ENCODE measurements at places on chromosomes 5 and 9.

DNA sequence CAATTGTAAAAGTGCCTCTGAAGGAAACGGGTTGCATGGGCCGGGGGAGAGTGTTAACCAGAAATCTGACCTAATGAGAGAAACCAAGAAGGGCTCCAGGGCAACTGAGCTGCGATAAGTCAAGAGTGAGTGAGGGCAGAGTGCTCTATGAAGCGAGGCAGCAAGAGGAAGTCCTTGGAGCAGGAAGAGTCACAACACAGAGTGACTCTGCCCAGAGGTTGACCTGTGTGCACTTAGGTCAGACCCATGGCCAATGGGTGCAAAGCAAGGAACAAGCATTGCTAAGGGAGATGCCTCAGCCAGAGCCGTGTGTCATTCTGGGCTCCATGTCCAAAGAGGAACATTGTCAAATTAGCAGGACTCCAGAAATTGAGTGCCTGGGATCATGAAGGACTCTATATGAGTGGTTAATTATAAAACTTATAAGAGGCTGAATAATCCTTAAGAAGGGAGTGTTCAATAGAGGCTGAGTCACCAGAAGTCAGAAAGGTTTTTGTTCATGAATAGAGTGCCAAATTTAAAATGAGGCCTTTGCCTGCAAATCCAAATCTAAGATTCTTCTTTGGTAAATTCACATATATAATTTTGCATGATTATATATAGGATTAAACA is 438.5 kb downstream of the MED10 start:
- DNase-seq: no peak

DNA sequence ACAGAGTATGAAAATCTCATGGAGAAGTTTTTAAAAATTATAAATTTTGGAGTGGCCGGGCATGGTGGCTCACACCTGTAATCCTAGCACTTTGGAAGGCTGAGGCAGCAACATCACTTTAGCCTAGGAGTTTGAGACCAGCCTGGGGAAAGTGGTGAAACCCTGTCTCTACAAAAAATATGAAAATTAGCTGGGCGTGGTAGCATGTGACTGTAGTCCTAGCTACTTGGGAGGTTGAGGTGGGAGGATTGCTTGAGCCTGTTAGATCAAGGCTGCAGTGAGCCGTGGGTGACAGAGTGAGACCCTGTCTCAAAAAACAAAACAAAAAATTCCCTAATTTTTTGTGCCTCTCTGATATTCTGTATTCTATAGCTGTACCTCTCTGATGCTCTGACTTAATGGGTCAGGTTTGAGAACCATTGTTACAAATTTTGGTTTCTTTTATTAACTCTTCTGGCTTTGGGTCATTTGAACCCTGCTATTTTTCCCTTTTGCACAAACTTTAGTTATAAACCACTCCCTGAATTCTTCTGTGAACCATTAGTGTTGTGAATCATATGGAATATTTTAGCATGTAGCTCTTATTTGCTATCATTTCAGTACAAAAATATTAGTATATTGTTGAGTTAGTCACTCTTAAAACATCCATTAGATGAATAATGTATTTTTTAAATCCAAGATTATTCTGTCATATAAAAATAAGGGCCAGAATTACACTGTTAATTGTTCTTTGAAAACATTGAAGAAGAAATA is 51.0 kb downstream of the FER start:
- DNase-seq: no peak

GRCh38 chr9:131876486-131876885 is 136.6 kb upstream of the RAPGEF1 start:
- DNase-seq: no peak

- no peak for DNase-seq
Observed at GRCh38 chr9:124105266-124105665, 93.7 kb downstream of the LHX2 start.

DNA sequence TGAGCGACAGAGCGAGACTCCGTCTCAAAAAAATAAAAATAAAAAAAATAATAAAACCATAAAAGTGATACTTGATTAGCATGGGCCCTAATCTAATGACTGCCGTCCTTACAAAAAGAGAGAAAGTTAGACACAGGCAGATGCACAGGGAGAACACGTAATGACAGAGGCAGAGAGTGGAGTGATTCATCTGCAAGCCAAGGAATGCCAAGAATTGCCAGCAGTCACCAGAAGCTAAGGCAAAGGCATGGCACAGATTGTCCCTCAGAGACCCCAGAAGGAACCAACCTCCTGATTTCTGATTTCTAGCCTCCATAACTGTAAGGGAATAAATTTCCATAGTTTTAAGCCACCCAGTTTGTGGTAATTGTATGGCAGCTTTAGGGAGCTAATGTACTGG is 79.6 kb upstream of the FREM1 start:
- DNase-seq: no peak

DNA sequence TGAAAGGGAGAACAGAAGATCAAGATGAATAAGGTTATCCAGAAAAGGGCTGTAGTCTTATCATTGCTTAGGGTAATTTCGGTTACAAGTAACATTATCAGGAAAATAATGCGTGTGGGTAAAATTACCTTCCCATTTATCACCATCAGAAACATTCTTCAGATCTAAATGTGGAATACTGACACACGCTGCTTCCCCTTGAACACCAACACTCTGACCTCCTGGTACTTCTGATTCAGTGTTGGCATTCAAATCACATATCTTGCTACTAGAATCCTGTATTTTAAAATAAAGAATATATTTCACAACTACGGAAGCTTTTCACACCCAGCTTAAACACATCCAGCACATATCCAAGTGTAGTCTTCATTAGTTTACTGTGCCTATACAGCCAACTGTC is 70.2 kb downstream of the PKD2L2 start:
- DNase-seq: no peak

DNA sequence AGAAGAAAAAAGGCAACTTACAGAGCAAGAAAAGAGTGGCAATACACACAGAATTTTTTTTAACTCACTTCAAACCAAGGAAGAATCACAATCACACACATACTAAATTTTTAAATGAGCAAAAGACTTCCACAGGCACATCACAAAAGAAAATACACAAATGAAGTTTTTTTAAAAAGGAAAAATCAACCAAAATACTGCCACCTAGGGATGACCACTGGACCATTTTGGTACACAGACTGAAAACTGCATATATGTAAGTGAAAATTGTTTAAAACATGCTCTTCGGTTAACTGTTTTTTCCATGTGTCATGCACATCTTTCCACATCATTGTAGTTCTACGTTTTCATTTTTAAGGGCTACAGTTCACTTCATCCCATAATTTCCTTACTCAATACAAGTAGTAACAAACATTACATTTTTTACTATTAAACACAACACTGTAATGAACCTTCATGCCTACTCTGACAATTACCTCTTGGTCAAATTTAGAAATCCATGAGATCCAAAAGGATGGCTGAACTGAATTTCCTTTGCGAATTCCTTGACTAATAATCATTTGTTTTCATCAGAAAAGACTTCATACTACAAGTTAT is 79.0 kb downstream of the FBXW11 start:
- no peak for DNase-seq

- no peak for DNase-seq
Observed at GRCh38 chr5:73969195-73970036, 343.4 kb downstream of the ARHGEF28 start.

GRCh38 chr5:106269252-106269843 is 1401.4 kb downstream of the EFNA5 start:
- no peak for DNase-seq

- DNase-seq: no peak
Observed at GRCh38 chr5:64632251-64632650, 58.1 kb upstream of the SHISAL2B start.

DNA sequence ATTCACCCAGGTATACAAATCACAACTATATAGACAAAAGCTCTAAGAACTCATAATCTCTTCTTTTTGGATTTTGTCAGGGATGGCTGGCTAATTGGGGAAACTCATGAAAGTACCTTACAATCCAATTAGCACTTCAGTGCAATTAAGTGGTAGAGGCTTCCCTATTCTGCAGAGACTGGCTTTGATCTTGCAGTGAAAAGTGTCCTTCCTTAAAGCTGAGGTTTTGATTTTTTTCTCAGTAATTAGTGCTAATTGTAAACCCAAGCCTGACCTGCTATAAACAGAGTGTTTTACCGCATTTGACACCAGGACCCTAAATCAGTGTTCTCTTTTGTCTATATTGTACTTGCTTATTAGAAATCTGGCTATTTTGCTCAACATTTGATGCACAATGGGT is 294.0 kb upstream of the EFNA5 start:
- no peak for DNase-seq

- DNase-seq: no peak
Observed at GRCh38 chr5:135598691-135599395, 20.1 kb upstream of the CXCL14 start.

GRCh38 chr5:56574778-56575177 is 240.6 kb upstream of the MAP3K1 start:
- no peak for DNase-seq

- DNase-seq: no peak
Observed at GRCh38 chr9:13113751-13114150, 165.7 kb downstream of the MPDZ start.

DNA sequence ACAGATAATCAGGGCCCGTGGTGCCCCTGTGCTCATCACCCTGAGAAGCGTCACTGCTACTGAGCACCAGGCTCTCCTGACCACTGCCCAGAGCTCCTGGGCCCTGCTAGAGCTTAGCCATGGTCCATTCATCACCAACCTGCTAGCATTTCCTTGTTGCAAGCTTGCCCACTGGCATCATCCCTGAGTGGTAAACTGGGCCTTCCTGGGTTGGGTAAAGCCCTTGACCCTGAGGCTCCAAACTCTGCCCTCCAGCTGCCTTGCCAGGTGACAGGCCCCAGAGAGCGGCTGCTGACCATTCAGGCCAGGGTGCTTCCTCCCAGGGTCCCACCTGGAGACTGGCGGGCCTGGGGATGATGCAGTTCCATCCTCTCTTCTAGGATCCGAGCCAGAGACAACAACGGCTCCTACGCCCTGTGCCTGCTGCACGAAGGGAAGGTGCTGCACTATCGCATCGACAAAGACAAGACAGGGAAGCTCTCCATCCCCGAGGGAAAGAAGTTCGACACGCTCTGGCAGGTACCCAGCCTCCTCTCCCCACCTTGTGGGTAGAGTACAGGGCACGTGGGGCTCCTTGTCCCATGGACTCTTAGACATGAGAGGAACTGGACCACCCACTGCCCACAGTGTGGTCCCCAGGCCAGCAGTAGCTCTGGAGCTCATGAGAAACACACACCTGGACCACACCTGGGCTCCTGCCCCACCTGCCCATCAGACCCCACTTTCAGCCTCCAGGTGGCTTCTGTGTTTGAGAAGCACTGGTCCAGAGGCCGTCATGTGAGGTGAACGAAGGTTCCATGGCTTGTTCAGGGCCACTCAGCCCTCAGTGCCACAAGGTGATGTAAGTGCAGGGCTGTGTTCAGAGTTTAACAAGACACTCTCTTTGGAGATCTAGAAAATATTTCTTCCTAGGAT is 60.5 kb downstream of the SYK start:
- DNase-seq: no peak

GRCh38 chr5:111472579-111472978 is 39.8 kb downstream of the STARD4 start:
- DNase-seq: no peak

- no peak for DNase-seq
Observed at GRCh38 chr9:134007150-134007549, 15.0 kb upstream of the VAV2 start.

DNA sequence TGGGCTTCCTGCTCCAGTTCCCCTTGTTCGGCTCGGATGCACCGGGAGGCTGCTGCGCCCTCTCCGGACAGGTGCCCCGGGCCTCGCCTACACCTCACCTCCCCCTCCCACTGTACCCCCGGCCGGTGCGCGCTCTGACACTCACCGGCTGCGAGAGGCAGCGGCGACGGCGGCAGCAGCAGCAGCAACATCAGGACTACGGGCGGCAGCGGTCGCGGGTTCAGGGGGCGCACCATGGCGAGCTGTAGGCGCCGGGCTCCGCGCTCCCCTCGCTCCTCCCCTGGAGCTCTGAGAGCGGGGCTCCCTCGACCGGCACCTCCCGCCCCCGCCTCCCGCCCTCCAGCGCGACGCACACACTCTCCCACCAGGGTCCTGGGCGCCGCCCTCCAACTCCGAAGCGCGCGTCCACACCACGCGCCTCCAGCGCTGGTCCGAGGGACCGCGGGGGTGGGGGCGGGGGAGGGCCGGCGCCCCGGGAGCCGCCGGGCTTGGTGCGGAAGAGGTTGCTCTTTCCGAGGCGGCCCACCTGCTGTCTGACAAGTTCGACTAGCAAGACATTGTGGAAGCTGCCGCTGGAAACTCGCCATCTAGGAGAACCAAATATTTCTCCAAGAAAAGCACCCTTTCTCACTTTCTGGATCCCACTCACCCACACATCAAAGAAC is at the start of gene GFRA3:
Gene GFRA3, minus strand, starts transcription at position 433 of the 665 bp plus-strand sequence. Its CDS starts 197 bp downstream, at position 236.
- DNase-seq: no peak

DNA sequence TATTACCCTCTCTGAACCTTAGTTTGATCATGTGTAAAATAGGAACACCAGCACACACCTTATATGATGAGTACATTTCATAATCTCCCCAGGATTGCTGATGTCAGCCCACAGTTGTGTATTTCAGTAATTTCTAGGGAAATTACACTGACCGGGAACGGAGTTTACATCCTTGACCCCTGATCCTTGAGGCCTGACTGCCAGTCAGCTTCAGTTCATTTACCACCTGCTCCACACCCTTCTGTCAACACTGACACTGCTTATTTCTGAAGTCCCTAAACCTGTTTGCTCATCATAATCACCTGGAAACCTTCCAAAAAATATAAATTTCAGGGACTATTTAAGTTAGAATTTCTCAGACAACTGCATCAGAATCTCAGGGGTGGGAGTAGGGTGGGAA is 55.3 kb downstream of the ZNF622 start:
- no peak for DNase-seq

GRCh38 chr5:163759000-163759704 is 253.7 kb downstream of the MAT2B start:
- DNase-seq: no peak

DNA sequence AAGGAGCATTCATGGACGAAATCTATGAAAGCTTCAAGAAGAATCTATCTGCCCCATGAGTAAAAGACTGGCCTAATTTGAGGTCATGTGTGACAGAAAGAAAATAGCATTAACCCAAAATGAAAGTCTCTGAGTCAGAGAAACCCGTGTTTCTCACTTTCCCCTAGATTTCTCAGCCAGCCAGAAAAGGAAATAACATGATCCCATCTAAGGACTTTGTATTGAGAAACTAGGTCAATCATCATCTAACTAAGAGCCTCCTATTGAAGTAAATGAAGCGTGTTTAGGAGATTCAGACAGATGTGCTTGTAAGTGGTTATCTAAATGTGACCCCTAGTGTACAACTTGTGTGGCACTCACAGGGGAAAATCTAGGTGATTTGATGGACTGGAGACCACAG is 77.3 kb upstream of the ZNF366 start:
- no peak for DNase-seq

GRCh38 chr5:141420855-141421488 is at the start of gene PCDHGA11:
PCDHGA11 (plus strand) TSS chr5:141421051; CDS start chr5:141421228, 177 bp downstream.
- DNase-seq: no peak

GRCh38 chr9:124054582-124055227 is 43.1 kb downstream of the LHX2 start:
- DNase-seq: no peak

GRCh38 chr9:10649076-10649475 is 36.3 kb upstream of the PTPRD start:
- no peak for DNase-seq

- no peak for DNase-seq
Observed at GRCh38 chr9:2229109-2229721, 214.1 kb downstream of the SMARCA2 start.

GRCh38 chr5:14672484-14673394 is 8.2 kb downstream of the OTULIN start:
- DNase-seq: no peak

All from type B pancreatic cell (in vitro differentiated cells).